Liver (tissue), 10 donors: ENCODE measurements at places on chromosomes 11 and 22. TPM values are rescaled to one million over a fixed set of nuclear protein-coding genes. Genes with fewer than 3 reads are reported as not detected.

DNA sequence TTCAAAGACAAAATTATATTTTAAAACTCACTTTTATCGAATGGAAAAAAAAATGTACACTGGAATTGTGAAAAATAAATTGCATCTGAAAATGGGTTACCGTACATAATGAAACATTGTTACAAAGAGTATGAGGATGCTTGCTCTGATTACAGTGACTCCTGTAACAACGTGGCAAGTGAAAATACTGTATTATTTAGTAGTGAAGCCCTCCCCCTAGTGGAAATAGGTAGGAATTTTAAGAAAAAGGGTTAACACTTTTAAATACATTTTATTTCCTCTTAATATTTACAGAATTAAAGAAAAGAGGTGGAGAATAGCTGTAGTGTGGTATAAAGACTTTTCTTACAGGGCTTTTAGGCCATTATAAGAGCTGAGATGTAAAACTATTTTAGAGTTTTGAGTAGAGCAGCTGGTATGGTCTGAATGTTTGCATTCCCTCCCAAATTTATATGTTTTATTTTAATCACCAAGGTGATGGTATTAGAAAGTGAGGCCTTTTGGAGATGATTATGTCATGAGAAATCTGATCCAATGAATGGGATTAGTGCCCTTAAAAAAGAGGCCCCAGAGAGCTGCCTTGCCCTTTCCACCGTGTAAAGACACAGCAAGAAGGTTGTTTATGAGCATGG, 25.2 kb downstream of the FAM76B start:
- DNase-seq: no peak

- DNase-seq: no peak
These were observed 17.0 kb downstream of the KCNC1 start for GRCh38 chr11:17751558-17751957.

DNA sequence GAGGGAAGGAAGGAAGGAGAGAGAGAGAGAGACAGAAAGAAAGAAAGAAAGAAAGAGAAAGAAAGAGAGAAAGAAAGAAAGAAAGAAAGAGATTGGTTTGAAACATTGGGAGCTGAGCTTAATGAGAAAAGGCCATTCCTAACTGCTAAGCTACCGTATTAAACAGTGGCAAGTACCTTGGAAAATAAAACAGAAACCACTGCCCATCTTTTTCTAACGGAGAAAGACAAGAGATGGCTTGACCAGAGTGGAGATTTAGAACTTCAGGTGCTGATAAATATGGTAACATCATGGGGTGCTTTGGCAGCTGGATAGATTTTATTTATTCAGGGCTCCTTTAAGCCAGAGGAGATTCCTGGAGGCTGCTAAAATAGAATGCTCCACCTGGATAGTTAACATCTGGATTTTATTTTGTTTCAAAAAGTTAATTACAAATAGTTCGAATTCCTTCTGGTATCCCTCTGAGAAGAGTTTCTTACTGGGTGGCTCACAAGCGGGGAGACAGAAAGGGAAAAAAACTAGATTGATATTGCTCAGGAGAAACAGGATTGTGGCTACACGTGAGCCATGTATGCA, 12.9 kb downstream of the TIMP3 start:
- DNase-seq: no peak

- no peak for DNase-seq
These were observed 85.3 kb upstream of the HEPHL1 start for GRCh38 chr11:93935826-93936225.

CRYAB gene
- 8.6 TPM for polyA plus RNA-seq

DMC1 gene
- polyA plus RNA-seq: 1.1 TPM

ACCS gene
- 9.2 TPM for polyA plus RNA-seq
